Lung (tissue), 17 donors: ENCODE measurements at places on chromosomes 1 and 21. TPM values are rescaled to one million over a fixed set of nuclear protein-coding genes. Genes with fewer than 3 reads are reported as not detected.
A peak's percentile ranks its signal among the peaks of the same experiment; 100 is the strongest.

DNA sequence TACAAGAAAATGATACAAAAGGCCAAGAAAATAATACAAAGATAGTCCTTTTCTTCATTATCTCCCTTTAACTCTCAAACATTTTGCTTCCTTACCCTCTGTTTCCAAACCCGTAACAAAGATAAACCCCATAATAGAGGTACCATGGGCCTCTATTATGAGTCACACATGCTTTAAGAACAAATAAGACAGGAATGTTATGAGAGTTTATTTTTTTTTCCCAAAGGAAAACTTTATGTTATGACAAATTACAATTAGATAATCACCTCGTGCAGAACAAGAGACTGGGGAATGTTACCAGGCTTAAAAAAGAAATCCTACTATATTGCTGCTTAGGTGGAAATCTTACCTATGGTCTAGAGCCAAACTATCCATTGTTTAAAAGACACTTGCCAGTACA lies 272.0 kb downstream of the BRINP3 start:
- DNase-seq: no peak
- H3K4me3 ChIP-seq: no peak overlapping the region
- no peaks in the 10 kb centered on the region for H3K36me3 ChIP-seq
- no peaks in the 10 kb centered on the region for H3K4me1 ChIP-seq

ETNK2 gene
- polyA plus RNA-seq: 2.8 TPM

GRCh38 chr1:234655328-234656069 lies 45.5 kb upstream of the IRF2BP2 start:
- no peak for DNase-seq
- no peaks in the 10 kb centered on the region for H3K27me3 ChIP-seq
- H3K27ac ChIP-seq: no peak overlapping the region
- H3K4me3 ChIP-seq: no peak overlapping the region

DNA sequence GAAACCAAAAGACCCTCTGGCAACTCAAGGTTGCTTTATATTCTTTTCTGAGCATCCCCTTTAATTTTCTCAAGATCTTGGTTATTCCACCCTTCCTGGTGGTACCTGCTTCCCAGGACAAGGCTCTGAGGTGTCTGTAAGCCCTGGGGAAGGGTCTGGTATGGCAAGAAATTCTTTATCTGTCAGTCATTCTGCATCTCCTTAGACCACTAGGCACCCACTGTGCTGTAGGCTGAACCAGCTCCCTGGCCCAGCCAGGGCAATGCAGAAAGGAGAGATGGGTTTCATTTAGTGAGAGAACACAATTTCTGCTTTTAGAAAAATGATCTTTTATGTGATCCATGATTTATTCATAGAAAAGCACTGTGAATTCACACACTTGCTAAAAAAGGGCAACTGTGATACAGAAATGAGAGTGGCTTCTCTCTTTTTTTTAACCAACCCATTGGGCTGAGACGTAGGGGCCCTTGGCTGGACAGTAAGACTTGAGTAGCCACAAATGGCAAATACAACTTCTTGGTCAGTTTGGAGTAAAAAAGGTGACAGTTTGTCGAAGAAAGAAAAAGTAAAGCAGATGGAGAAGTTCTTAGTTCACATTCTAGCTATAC lies 4.1 kb downstream of the UROD start:
- H3K36me3 ChIP-seq: peaks cover 12% of the 10 kb centered on the region
- H3K4me3 ChIP-seq: no peak overlapping the region
- DNase-seq: no peak
- peaks cover 13% of the 10 kb centered on the region for H3K4me1 ChIP-seq
- H3K27me3 ChIP-seq: no peaks in the 10 kb centered on the region

DNA sequence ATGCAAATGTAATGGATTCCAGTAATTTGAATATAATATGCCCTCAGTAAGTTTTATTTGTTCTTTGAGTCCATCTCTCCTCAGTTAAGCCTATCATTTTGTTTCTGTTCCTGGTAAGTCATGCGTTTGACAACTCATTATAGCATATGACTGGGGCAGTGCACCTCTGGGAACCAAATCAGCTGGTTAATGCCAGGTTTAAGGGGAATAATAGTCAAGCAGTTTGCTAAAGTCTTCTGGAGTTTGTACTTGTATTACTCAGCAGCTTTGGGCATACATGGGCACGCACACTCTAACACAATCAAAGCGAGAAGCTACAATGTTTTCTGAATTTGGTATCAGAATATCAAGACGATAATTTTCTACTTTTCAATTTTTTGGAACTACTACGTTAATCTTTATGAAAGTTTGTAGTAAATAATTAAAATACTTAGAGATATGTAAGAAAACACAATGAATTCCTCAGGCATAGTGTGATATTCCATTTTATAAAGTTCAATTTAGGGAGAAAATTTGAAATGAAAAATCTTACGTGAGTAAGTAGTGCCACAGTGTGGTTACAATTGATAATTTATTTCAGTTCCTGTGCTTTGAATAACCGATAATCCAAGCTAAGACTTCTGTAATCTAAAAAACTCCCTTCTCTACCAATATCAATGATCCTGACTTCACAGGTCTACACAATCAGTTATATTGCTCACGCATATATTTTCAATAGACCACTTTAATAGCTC lies 43.8 kb upstream of the KCTD3 start:
- no peak overlapping the region for H3K27ac ChIP-seq
- H3K4me3 ChIP-seq: no peak overlapping the region
- DNase-seq: peak; percentile 47
- H3K36me3 ChIP-seq: no peaks in the 10 kb centered on the region

- DNase-seq: no peak
- H3K27ac ChIP-seq: peak overlapping the region; percentile 97
- H3K4me1 ChIP-seq: no peaks in the 10 kb centered on the region
Observed at GRCh38 chr1:58813361-58813760, 29.5 kb upstream of the JUN start.

GRCh38 chr1:65235867-65236805 lies 73.2 kb upstream of the DNAJC6 start:
- H3K27me3 ChIP-seq: no peaks in the 10 kb centered on the region
- H3K27ac ChIP-seq: no peak overlapping the region
- H3K36me3 ChIP-seq: no peaks in the 10 kb centered on the region
- no peaks in the 10 kb centered on the region for H3K4me1 ChIP-seq
